Fibroblast of the aortic adventitia (primary cell): ENCODE measurements at places on chromosomes 6 and 20. TPM values are rescaled to one million over a fixed set of nuclear protein-coding genes. Genes with fewer than 3 reads are reported as not detected.

DNA sequence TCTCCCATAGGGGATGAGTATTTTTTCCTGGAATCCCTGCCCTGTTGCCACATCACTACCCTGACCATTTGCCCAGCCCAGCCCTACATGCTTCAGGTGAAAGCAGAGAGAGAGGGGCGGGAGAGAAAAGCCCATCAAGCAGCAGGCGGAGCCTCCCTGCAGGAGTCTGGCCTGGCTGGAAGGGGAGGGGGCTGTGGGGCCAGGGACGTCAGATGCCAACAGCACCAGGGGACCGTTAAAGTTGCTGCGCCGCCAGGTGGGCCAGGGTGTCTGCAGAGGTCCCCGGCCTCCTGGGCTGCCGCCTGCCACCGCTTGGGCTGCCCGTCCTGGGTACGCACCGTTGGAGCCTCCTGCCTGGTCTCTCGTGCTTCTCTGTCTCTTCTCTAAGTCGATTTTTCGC is 757 bp upstream of the R3HDML start:
- no peak for DNase-seq

- DNase-seq: no peak
These were observed 102.8 kb downstream of the FYN start for GRCh38 chr6:111770263-111771093.

The C6orf58 gene
- total RNA-seq: not detected in 2 replicates

- no peak for DNase-seq
These were observed 110.5 kb downstream of the B3GAT2 start for GRCh38 chr6:70846207-70846835.

- DNase-seq: no peak
These were observed 38.7 kb downstream of the LAMA4 start for GRCh38 chr6:112215488-112216284.

The GABRR1 gene
- not detected in 2 replicates for total RNA-seq

DNA sequence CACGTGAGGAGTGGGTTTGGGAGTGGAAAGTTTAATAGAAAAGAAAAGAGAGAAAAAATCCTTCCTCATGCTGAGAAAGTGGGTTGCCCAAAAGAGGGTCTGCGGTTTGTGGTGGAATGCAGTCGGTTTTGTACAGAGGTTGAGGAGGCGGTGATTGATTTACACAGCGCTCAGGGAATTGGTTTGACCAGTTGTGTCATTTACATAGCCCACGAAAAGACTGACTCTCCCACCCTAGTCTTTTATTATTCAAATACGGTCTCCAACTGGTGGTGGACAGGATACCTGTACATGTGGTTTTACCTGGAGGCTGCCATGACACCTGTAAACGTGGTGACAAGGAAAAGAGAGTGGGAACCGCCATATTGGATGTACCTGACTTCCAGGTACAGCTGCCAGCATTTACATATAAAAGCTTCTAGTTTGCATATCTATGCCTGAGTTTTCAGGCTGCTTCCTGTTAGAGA is 42.1 kb downstream of the HLA-DPB1 start:
- no peak for DNase-seq

DNA sequence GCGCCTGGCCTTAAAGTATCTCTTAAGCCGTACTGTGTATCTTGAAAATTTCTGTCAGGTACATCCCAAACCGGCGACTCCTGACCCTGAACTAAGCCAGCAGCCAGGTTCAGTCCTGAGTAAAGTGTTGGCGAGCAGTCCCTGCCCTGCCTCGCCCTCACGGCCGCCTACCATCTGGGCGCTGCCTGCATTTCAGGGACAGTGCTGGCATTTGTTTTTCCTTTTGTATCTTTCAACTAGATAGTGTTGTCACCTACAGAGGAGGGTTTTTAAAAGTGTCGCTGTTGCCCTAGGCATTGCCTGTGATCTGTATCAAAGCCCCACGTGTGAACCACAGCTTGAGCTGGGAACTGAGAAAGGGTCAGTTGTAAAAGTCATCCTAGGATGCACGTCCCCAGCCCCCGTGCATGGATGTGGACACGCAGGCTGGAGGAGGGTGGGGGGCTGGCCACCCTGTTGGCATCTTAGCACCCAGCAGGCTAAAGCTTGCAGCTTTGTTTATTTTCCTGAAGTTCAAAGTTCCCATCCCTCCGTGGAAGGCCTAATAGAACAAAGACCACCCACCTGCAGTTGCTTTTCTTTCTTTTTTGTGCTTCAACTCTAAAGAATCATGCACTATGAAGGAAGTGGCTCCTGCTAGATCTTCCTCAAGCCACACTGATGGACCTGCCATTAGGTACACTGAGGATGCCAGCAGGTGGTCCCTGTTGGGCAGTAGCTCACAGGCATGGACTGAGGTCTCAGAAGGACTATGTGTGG is 136.8 kb downstream of the ZDHHC14 start:
- DNase-seq: no peak

DNA sequence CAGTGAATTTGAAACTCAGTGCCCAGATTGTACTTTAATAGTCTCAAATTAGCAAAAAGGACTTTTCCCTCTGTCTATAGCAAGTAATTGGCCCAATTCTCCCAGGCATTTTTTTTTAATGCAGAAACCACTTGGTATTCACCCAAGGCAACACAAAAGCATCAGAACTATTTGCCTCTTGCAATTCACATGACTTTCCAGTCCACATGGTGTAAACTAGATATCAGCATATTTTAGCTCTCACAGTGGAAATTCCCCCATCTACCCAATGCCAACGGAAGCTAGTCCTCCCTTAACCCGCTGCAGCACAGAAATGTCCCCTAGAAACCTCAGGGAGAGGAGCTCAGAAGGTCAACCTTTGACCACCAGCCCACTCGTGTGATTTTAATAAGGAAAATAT is 103.4 kb upstream of the CDYL start:
- DNase-seq: peak; percentile 81

The PDE7B gene
- total RNA-seq: 11.8 and 23.9 TPM in 2 replicates

The FRK gene
- 2.0 TPM in 2 replicates for total RNA-seq

The MGME1 gene
- total RNA-seq: 6.3 and 18.6 TPM in 2 replicates
